ENCODE measurements at places on chromosomes 11 and 22. TPM values are rescaled to one million over a fixed set of nuclear protein-coding genes. Genes with fewer than 3 reads are reported as not detected.

NLRP6 gene
- 1.6 TPM for total RNA-seq

DNA sequence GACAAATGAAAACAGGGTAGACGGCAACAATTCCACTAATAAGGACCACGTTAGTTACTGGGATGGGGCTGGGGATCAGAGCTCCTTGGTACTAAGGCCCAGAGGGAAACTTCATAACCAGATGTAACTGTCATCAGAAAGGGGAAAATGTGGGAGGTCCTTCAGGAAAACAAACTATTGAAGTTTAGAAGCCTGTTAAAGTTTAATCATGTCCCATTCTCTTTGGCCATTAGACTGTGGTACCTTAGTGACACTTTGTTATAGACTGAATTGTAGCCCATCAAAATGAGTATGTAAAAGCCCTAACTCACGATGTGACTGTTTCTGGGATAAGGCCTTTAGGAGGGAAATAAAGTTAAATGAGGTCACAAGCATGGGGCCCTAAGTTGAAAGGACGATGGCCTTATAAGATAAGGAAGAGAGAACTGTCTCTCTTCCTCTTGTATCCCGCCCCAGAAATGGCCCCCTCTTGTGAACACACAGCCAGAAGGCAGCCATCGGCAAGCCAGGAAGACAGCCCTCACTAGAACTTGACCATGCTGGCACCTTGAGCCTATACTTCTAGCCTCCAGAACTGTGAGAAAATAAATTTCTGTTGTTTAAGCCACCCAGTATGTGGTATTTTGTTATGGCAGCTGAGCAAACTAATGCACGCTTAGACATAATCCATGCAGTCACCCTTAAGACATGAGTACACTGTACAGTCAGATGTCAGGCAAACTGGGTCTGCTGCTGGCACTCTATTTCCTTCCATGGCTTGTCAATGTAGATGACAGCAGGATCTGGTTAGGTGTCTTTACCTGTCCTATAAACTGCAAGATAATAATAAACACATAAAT, 26.9 kb upstream of the USP47 start:
- no peak for DNase-seq

- DNase-seq: no peak
Measured at GRCh38 chr11:15468466-15468865, 353.7 kb downstream of the INSC start.

- peak; percentile 70 for DNase-seq
Measured at GRCh38 chr22:30396871-30397655, at the start of gene SEC14L2. Gene SEC14L2 (plus strand): TSS chr22:30397018. CDS start chr22:30397117, 99 bp downstream.

- DNase-seq: no peak
Measured at GRCh38 chr11:113647108-113647507, 59.0 kb downstream of the TMPRSS5 start.

All from kidney (tissue), 22 donors.